ENCODE measurements at places on chromosomes 5 and 9.

DNA sequence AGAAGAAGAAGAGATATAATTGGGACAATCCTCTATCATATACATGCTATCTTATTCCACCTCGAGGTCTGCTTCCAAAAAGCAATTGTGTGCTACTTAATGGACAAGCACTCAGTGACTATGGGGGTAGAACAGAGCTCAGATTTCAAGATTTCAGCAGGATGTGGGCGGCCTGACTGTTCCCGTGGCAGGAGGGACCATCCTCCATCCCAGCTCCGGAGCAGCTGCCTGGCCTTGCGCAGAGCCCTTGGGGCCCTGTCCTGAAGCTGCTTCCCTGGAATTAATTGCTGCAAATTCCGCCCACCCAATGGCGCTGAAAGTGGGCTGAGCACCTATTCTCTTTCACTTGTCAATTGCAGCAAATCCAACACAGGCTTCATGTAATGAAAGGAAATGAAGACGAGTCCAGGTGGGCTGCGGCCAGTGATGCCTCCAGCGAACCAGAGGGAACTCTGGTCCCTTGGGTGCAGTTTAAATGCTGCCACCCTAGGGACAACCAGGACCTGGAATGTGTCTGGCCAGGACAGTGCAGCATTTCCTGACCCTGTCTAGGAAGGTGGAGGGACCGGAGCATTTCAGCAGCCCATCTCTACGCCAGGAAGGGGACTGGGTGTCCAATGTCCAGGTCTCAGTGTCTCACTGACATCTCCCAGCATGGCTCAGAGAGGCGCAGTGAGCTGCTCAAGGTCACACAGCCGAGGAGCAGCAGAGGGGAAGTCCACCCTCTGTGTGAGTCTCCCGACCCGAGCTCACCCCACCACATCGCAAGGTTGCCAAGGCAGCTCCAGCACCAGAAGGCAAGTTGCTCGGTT lies 50.5 kb upstream of the FCN1 start:
- DNase-seq = no peak

- no peak for DNase-seq
These were observed 42.5 kb downstream of the KLHL3 start for GRCh38 chr5:137693307-137693950.

DNA sequence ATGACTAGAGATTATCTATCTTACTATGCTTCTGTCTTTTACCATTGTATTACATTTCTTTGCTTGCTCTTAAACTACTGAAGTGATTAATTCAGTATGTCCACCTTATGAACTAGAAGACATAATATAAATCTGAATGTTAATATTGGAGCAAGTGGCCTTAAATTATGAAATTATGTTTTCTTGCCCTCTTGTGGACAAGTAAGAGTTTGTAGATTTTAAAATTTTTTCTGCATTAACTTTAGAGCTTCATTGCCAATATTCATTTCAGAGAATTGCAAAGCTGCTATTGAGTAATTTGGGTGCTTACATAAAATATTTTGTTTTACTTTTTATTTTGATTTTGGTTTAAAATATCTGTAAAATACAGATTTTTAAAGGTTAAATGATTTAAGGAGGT lies 55.3 kb downstream of the RANBP17 start:
- no peak for DNase-seq

DNA sequence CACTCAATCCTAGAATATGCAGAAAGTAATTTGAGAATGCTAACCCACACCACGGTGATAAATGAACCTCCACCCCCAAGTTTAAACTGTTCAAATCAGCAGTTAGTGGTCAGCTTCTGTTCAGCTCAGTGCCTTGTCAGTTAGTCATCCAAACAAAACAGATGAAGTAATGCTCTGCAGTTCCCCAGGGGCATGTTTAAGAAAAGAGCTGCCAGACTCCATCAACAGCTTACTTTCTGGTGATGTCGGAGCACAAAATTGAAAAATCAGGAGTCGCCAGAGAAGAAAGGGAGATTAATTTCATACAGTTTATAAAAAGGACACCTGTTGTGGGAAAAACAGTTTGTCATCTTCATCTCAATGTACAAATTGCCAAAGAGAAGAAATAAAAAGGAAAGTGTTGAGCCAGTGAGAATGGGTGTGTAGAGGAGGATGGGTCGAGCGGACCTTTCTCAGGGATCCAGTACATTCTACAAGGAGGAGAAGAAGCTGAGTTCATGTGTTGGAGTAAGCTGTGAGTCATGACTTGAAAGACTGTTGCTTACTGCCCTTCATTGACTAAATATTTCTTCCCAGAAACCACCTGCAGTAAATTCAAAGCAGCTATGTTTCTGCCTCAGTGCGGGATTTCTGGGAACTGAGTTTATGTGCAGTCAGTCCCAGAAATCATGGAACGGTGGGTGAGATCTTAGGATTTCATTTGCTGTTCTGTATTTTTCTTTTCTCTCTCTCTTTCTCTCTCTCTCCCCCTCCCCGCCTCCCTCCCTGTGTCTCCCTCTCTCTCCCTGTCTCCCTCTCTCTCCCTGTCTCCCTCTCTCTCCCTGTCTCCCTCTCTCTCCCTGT lies 13.7 kb downstream of the TRIO start:
- no peak for DNase-seq

DNA sequence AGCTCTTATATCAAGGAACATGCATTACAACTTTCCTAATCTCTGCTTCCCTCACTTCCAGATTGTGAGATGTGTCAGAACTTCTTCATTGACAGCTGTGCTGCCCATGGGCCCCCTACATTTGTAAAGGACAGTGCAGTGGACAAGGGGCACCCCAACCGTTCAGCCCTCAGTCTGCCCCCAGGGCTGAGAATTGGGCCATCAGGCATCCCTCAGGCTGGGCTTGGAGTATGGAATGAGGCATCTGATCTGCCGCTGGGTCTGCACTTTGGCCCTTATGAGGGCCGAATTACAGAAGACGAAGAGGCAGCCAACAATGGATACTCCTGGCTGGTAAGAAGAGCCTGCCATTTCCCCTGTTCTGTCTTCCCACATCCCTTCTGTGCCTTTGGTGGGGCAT lies 15.1 kb downstream of the PRDM9 start:
- no peak for DNase-seq

DNA sequence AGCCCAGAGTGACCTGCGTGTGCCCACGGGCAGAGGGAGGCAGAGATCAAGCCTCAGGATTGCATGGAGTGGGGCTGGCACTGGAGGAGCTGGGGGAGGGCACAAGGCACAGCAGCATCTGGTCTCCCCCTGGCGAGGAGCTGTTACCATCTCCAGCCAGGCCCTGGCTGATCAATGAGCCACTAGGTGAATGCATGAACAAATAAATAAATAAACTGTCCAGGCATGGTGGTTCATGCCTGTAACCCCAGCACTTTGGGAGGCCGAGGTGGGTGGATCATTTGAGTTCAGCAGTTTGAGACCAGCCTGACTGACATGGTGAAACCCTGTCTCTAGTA lies 14.3 kb upstream of the PSMB7 start:
- DNase-seq = no peak
